SIG-M5 (cell line): ENCODE measurements at places on chromosomes 4 and X.

DNA sequence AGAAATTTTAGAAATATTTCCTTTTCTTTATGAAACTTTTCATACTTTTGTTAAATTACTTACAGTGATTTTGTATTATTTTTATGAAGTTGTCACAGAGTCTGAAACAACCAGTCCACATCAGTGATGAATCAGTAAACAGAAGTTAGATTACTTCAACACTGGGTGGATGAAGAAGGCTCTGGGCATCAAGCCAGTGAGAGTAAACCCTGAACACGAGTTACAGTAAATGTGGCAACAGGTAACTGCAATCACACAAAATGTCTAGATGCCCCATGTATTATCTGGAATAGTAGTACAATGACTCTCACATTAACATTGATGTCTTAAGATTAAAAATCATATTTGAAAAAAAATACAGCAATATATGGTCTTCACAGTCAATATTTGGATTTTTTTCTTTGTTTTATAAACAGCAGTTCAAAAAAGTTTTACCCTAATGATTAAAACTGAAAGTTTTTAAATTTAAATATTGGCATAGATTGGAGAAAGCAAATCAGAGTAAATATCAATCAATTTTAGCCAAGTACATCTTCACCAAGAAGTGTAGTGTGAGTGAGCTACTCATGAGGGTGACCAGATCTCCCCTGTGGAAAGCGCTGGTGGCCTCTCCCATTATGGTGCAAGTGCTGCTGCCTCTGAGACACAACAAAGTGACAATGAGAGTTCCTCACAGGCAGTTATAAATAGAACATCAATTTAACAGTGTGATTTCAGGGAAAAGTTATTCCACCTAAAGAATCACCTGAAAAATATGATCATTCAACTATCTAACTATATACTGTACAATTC lies 63.2 kb upstream of the UGT2B7 start:
- DNase-seq = no peak

DNA sequence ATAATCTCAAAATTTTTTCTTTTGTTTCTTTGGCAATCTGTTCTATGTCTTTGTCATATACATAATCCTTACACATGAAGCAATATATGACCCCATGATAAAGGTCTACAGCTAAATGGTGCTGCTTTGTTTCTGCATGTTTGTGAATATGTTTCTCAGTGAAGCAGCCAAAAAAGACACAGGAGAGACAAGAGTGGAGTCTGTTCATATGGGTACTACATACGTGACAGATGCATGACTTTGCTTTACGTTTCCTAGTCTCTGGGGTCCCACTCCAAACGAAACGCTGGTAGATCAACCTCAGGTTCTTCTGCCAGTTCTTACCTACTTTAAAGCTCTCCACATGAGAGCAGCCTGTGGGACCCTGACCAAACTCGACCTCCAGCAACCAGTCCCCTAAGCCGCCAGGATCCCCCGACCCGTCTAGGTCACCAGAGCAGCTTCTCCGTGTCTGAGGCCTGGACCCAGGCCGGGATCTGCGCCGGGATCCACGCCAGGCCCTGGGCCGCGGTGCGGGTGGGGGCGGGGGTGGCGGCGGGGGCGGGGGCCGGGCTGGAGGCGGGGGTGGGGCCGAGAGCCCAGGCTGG lies 1.5 kb downstream of the USP51 start:
- no peak for DNase-seq

DNA sequence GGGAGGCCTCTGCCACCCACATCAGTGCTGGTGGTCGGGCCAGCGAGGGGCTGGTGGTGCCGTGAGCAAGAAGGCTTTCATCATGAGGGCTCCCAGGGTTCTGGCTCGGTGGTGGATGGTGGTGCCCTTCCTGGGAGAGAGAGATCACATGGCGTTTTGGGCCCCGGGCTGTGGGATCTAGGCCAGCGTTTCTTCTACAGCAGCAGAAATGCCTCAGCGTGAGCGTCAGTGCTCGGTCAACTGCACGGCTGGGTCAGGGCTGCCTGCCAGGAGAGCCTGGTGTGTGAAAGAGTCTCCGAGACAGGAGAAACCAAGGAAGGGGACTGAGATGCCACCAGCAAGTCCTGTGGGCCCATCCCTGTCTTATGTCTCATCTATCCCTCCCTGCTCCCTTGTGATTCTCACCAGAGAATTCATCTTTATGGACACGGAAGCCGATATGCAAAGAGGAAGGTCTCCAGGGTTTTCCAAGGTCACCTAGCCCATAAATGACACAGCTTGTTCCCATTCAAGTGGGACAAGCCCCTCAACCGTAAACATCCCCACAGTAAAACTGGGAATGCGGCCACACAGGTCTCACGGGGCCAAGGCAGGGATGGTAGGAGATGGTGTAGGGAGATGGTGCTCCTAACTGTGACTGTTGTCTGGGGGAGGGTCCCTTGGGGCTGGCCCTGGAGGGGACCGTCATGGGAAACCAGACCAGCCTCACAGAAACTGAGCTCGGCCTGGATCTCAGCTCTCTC lies 99.2 kb downstream of the SORCS2 start:
- DNase-seq = no peak

GRCh38 chr4:79466621-79467020 lies 58.6 kb upstream of the GK2 start:
- no peak for DNase-seq

GRCh38 chrX:131239057-131239456 lies 50.0 kb downstream of the IGSF1 start:
- DNase-seq = no peak

- DNase-seq = no peak
These were observed 1352.9 kb downstream of the FSTL5 start for GRCh38 chr4:160810941-160811340.

GRCh38 chr4:104451573-104451972 lies 43.1 kb downstream of the CXXC4 start:
- DNase-seq = no peak

DNA sequence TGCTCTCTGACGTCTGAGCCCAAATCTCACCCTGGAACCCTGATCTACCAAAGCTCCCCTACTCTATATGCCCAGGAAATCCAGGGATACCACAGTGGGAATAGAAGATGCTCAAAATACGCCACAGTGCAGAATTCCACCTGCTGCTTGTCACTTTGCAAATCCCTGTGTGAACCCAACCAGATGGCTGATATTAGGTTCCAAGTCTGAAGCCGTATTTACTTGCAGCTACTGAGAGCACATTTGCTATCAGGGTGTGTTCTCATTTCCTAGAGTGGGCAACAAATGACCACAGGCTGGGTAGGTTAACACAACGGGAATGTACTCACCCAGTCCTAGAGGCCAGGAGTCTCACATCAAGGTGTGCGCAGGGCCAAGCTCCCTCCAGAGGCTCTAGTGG lies 126.8 kb downstream of the MXRA5 start:
- no peak for DNase-seq

DNA sequence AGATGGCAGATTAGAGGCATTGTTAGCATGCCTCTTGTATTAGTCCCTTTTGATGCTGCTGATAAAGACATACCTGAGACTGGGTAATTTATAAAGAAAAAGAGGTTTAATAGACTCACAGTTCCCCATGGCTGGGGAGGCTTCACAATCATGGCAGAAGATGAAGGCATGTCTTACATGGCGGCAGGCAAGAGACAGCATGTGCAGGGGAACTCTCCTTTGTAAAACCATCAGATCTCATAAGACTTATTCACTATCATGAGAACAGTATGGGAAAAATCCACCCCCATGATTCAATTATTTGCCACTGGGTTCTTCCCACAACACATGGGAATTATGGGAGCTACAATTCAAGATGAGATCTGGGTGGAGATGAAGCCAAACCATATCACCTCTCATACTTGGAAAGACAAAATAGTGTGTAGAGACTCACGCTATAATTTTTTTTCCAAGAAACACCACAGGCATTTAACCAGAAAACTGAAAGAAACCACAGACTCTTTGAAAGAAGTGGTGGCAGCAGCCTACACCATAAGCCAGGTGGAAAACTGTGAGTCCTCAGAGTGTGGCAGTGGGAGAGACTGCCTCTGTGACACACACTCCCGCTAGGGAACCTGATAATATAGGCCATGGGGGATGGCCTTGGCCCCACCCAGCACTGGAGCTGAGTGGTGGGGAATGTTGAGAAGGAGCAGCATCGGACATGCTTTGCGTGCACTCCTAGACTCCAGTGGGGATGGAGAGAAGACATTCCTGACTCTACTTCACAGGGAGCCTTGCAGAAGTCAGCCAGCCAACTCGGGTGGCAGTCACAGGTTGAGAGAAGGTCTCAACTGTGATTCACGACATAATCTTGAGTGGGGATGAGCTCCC lies 51.5 kb downstream of the SLC2A9 start:
- no peak for DNase-seq

DNA sequence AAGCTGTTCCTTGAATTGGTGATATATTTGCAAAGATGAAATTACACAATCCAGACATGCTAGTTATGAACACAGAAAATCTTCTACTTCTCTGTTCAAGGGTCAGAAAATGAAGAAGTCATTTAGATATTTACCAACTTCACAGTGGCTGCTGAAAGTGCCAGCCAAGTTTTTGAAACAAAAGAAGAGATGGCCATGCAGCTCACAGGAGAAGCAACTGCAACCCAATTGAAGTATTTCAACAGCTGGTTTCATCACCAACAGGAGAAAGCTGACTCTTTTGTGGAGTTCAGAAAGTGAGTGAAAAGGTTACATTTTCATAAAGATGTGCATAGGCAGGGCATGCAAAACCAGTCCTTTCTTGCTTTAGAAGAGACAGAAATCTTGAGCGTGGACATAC lies 70.1 kb upstream of the LSM6 start:
- peak; percentile 35 for DNase-seq

DNA sequence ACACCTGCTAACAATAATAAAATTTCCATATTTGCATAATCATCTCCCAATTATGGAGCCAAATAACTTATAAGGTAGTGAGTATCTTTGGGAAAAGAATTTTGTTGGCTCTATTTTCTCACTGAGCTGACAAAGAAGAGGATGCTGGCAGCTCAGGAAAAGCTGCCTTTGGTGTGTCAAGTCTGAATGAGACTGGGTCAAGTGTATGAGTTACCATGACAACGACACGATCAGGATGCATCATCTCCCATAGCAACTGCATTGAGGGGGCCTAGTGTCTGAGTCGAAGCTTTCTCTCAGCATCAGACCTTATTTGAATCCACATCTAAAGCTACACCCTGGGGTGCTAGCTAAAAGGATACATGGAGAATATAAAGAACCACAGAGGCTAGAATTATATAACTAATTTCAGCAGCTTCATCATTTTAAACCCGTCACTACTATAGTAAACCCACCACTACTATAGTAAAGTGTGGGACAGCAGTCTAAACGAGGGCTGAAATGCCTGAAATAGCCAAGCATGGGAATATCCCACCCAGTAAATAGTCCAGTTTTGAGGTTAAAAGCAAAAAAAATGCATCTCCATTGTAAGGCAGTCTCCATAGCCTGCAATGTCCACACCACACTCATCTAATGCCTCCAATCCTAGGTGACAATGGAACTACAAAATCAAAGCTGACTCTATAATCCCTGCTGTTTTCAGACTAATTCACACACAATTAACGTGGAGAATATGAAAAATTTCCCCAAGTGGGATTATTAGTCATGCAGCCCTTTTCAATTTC lies 16.0 kb downstream of the GSPT2 start:
- no peak for DNase-seq

GRCh38 chrX:112961981-112962380 lies 121.3 kb upstream of the AMOT start:
- DNase-seq = no peak

DNA sequence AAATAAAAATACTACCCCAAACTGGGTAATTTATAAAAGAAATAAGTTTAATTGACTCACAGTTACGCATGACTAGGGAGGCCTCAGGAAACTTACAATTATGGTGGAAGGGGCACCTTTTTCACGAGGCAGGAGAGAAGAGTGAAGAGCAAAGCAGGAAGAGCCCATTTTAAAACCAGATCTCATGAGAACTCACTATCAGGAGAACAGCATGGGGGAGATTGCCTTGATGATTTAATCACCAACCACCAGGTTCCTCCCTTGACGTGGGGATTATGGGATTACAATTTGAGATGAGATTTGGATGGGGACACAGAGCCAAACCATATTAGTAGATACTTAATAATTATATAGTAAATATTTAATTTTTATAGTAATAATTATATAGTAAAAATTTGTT lies 10.1 kb downstream of the CISD2 start:
- no peak for DNase-seq

DNA sequence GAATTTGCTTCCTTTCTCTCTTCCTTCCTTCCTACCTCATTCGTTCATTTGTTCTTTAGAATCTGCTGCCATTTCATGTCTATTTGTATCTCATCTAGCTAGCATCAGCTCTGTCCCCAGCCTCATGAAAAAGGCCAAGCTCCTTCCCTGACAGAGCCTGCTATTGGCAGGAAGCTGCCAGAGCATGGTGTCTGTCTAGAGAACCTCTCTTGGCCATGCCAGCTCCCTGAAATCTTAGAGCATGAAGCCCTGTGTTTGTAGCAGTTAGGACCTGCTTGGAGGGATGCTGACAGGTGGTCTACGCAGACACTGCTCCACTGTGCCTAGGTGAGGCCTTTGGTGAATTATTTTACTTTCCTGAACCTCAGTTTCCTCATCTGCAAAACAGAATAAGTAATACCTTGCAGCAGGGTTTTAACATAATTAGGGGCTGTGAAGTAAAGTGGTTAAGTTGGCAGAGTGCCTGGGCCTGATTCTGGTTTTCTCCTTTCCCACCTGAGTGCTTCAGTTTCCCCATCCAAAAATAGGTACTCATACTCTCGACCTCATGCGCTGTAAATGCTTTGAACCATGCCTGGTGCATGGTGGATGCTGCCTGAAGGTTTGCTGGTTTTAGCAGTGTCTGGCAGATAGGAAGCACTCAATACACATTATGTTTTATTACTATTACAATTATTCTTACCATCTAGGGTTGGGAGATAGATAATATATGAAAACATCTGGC lies 4.7 kb downstream of the PTTG2 start:
- no peak for DNase-seq

GRCh38 chr4:111011458-111011857 lies 388.6 kb upstream of the PITX2 start:
- DNase-seq = no peak

GRCh38 chrX:104427073-104427472 lies 138.9 kb upstream of the IL1RAPL2 start:
- DNase-seq = no peak

DNA sequence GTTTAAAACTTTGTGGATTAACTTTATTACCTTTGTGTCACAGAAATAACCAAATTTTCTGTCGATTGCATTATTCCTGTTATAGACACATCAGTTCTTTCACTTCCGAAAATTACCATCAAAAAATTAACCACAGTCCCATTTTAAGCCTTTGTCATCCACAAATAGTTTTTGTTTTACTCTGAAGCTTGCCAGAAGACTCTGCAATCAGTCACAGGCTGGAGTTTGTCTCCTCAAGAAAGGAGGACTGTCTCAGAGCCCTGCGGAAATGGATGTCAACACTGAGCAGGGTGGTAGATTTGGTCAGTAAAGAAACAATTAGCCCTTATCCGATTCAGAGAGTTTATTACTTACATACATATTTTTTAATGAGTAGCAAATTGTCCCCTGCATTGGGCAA lies 20.1 kb upstream of the TCEAL4 start:
- DNase-seq = no peak

DNA sequence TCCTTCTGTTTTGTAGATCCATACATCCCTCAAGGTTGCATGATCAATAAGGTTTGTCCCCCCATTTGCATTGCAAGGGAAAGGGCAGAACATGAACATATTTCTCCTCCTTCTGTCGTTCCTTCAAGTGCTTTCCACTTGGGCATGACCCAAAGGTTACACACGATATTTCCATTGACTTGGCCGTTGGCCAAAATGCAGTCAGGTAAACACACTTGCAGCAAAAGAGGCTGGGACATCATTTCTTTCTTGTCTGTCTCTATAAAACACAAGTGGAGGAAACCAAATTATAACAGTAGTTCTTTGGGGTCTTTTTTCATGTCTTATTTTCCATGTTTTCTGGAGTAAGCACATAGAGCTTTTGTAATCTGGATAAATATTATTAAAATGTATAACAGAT lies 156.1 kb downstream of the FRAS1 start:
- DNase-seq = no peak
